ENCODE measurements at places on chromosomes 12 and 14. TPM values are rescaled to one million over a fixed set of nuclear protein-coding genes. Genes with fewer than 3 reads are reported as not detected.

Gene KRT77
- not detected for total RNA-seq

Gene IL25
- not detected for total RNA-seq

Gene INHBC
- not detected for total RNA-seq

Gene ANO2
- total RNA-seq, result not detected

Gene ADCY4
- total RNA-seq, result 0.70 TPM

Gene C12orf60
- total RNA-seq, result 2.7 TPM

Gene SOAT2
- 3.1 TPM for total RNA-seq

Gene SERPINA9
- not detected for total RNA-seq

Gene GPR68
- 14.0 TPM for total RNA-seq

Gene PRKCH
- 177 TPM for total RNA-seq

Gene CPNE6
- total RNA-seq, result not detected

Gene ESPL1
- 66.3 TPM for total RNA-seq

Gene PTPRO
- 1.1 TPM for total RNA-seq

Gene FICD
- 4.2 TPM for total RNA-seq

Gene NAV3
- not detected for total RNA-seq

Gene RNASE4
- 0.68 TPM for total RNA-seq

Gene TBX3
- total RNA-seq, result not detected

Gene PLEKHD1
- total RNA-seq, result not detected

Gene LIN7A
- total RNA-seq, result not detected

Gene KLRK1
- 112 TPM for total RNA-seq

Gene ACOT6
- total RNA-seq, result not detected

Gene TSPAN11
- not detected for total RNA-seq

Gene RNASE2
- total RNA-seq, result not detected

Gene PMEL
- 0.28 TPM for total RNA-seq

Gene C12orf56
- not detected for total RNA-seq

Gene OTUB2
- 0.48 TPM for total RNA-seq

Gene SLC11A2
- 27.3 TPM for total RNA-seq

Gene CATSPERB
- total RNA-seq, result 0.18 TPM

Gene FIGNL2
- 0.40 TPM for total RNA-seq

Gene KERA
- not detected for total RNA-seq

Gene GDF3
- total RNA-seq, result not detected

Gene FGF23
- not detected for total RNA-seq

Gene RNF10
- total RNA-seq, result 142 TPM

Gene RPGRIP1
- 0.08 TPM for total RNA-seq

Gene PLCZ1
- not detected for total RNA-seq

Gene FGF6
- total RNA-seq, result not detected

Gene BEST3
- total RNA-seq, result not detected

Gene GARIN6
- total RNA-seq, result not detected

Gene IL26
- not detected for total RNA-seq

Gene MYH6
- not detected for total RNA-seq

Gene CMTM5
- not detected for total RNA-seq

Gene LRRC10
- total RNA-seq, result not detected

Data from activated naive CD8-positive, alpha-beta T cell treated with anti-CD3 and anti-CD28 coated beads for 36 hours (primary cell).